ENCODE measurements at places on chromosomes 12 and 14.

GRCh38 chr12:93174048-93174447 lies 203.7 kb upstream of the NUDT4 start:
- DNase-seq, result no peak

- no peak for DNase-seq
Observed at GRCh38 chr12:39354955-39355354, 88.0 kb downstream of the KIF21A start.

DNA sequence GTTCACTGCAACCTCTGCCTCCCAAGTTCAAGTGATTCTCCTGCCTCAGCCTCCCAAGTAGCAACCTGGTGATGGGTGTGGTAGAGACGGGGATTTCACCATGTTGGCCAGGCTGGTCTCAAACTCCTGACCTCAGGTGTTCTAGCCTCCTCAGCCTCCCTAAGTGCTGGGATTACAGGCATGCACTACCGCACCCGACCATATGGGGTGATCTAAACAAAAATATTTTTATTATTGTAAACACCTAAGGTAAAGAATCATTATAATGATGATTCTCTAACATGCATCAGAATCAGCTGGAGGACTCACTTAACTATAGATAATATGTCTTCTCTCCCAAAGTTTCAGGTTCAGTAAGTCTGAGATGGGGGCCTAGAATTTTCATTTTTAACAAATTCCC lies 96.2 kb upstream of the ALG10 start:
- DNase-seq, result no peak

DNA sequence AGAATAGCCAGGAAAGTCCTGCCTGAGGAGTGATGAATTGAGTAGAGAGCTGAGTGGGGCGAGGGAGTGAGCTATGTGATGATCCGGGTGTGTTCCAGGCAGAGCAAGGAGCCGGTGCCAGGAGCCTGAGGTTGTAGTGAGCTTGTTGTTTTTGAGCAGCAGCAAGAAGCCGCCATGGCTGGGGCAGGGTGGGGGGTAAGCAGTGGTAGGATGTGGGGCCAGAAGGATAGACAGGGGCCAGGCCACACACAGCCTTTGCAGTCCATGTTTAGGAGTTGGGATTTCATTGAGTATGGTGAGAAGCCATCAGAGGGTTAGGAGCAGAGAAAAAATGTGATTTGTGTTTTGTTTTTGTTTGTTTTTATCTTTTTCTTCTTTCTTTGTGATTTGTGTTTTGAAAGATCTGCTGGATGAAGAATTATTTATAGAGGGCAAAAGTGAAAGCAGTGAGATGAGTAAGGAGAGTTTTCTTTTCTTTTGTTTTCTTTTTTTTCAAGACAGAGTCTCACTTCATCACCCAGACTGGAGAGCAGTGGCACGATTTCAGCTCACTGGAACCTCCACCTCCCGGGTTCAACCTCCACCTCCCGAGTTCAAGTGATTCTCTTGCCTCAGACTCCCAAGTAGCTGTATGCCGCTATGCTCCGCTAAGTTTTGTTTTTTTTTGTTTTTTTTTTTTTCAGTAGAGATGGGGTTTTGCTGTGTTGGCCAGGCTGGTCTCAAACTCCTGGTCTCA lies 92.3 kb upstream of the BCAT1 start:
- DNase-seq, result no peak

DNA sequence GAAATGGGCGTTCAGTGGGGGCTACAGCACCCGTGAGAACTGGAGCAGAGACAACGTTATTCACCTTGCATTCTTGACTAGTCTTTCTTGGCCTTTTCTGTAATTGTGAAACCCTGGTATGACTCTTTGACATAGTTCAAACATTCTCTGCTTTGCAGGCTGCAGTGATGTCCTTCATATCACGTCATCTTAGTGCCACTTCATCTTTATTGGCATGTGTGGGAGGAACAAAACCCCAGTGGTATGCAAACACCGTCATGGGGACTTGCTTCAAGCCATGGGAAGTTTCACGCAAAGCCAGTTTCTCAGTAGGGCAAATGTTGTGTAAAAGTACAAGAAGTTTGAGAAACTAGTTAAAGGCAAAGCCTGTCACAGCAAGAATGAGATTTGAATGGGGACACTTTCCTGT lies 20.2 kb upstream of the DUSP16 start:
- no peak for DNase-seq

- no peak for DNase-seq
Observed at GRCh38 chr14:100674428-100674827, 52.3 kb upstream of the DLK1 start.

DNA sequence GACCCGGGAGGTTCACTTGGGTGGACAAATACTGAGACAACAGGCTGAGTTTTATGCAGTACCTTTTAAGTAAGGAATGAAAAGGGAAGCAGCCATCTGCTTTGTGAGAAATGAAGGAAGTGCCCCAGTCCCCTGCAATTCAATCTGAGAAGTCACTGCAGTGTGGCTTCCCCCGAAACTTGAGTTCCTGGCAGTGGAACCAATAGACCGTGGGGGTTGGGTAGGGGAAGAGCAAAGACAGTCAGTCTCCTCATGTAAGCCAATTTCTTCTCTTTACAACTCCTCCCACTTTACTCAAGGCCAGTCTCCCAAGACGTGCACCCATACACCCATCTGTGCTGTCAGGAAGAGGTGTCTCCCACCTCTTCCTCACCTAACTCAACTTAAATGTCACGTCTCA lies 206.5 kb downstream of the BCAT1 start:
- no peak for DNase-seq

- no peak for DNase-seq
Observed at GRCh38 chr14:70358631-70359030, 852 bp downstream of the COX16 start.

- DNase-seq, result no peak
Observed at GRCh38 chr12:119385659-119386058, 51.1 kb downstream of the CCDC60 start.

DNA sequence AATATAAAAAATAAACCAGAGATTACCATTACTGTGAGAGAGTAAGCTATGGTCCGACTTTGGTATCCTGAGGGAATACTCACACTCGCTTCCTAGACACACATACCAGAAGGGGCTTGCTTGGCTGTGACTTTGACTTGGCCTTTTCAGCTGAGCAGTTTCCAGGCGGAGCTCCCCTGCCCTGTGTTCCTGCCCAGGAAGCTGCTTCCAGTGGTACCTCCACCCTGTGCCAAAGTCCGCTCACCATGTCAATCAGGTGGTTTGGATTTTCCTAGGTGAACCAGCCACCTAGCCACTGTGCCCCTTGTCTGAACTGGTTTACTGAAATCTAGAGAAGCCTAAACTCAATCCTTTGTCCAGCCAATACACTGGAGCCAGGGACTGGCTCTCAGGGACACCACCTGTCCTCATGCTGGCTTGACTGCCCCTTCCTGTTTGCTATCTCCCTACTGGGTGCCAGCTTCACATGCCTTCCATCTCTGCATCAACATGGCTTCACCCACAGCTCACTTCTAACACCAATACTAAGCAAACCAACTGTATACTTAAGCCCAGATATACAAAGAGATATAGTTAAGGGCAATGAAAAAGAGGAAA lies 28.6 kb downstream of the MAX start:
- no peak for DNase-seq

DNA sequence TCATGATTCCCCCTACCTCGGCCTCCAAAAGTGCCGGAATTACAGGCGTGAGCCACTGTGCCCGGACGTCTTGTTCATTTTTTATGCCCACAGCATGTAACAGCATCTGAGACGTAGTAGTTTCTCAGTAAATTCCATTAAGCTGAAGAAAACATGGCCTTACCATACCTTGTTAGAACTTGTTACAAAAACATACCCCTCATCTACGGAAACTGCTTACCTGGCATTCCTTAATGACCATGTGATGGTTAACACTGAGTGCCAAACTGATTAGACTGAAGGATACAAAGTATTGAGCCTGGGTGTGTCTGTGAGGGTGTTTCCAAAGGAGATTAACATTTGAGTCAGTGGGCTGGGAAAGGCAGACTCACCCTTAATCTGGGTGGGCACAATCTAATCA lies 186.8 kb downstream of the CEP128 start:
- no peak for DNase-seq

- no peak for DNase-seq
Observed at GRCh38 chr14:21038441-21039422, 3.4 kb upstream of the RNASE7 start.

GRCh38 chr12:52673217-52673616 lies 7.0 kb downstream of the KRT1 start:
- no peak for DNase-seq

- DNase-seq, result no peak
Observed at GRCh38 chr12:96948782-96949181, 41.7 kb downstream of the NEDD1 start.

DNA sequence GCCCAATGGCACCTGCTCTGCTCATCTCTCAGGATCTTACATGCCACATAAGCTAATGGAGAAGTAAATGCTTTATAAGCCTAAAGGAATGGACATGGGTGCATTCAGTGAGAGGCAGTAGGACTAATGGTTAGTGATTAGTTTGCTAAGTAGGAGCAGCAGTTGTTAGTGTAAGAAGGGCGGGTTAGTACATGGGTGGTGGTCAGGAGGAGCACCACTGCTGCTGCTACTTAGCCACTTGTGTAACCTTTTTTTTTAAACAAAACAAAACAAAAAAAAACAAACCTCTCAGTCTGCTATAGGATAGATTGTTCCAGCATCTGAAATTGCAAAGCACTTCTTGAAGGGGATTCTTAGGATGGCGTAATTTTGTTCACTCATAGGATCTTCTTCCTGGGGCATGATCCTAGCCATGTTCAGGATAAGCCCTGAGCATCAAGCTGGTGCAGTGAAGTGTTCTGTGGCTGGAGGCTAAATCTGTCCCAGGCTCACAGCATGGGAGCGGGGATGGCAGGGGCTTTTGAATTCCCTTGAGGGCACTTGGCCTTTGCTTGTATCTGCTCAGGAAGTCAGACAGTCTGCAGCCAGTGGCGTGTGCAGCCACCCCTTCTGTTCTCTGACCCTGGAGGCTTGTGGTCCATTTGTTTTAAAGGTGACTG lies 63.6 kb downstream of the CHST11 start:
- DNase-seq, result no peak
